NCI-H774 (cell line): ENCODE measurements at places on chromosomes 5 and 9.
A peak's percentile ranks its signal among the peaks of the same experiment; 100 is the strongest.

GRCh38 chr5:138466125-138466899 is 1.0 kb downstream of the EGR1 start:
- DNase-seq = no peak

DNA sequence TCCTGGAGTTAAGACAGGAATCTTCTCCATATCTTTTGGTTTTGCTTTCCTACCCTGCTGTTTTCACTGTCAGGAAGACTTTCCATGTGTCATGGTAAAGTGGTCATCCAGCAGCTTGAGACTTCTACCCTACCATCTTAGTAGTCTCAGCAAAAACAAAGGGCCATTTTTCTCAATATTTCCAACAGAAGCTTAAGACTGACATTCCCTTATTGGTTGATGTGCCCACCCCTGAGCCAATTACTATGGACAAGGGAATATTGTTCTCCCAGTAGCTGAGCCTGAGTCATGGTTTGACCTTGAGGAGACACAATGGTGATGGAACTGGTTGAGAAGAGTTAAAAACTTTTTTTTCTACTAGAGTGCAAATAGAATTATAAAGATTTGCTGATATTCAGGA is 105.6 kb downstream of the CSNK1G3 start:
- DNase-seq = no peak

DNA sequence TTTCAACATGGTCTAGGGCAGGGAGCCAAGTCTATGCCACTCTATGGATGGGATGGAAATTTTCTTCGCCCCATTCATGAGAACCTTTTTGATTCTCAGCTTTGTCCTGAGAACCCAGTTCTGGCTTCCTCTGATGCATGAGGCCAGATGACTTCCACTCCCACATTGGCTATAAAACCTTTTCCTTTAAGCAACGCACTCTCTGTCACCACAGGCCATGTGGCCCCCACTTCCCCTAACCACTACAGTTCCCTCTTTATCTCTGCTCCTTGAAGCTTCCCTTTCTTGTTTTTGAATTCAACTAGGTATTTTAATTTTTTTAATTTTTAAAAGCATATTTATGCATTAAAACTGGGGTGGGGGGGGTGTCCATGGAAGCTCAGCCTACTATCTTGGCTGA is 401.3 kb downstream of the ENC1 start:
- no peak for DNase-seq

DNA sequence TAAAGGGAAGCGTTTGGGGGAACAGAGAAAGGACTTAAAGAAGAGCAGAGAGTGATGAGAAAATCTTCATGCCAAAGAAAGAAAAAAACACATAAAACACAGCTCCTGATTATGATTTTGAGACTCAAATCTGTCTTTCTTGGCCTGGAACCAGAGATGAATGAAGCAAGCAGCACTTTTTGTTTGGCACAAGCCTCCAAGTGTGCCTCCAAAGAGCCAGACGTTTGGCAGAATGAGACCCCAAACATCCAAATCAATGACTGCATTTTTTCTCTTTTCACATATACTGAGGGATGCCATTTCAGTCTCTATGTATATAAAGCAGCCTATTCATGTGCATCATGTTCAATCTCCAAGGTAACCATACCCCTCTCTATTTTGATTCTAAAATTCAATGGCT is 424.2 kb downstream of the TUSC1 start:
- no peak for DNase-seq

- no peak for DNase-seq
Observed at GRCh38 chr9:109821711-109822110, 41.7 kb downstream of the PALM2AKAP2 start.

GRCh38 chr5:143610946-143611345 is 201.0 kb upstream of the HMHB1 start:
- DNase-seq = no peak

- DNase-seq = no peak
Observed at GRCh38 chr5:143964919-143965318, 153.0 kb downstream of the HMHB1 start.

- DNase-seq = no peak
Observed at GRCh38 chr9:18723366-18723765, 249.4 kb downstream of the ADAMTSL1 start.

DNA sequence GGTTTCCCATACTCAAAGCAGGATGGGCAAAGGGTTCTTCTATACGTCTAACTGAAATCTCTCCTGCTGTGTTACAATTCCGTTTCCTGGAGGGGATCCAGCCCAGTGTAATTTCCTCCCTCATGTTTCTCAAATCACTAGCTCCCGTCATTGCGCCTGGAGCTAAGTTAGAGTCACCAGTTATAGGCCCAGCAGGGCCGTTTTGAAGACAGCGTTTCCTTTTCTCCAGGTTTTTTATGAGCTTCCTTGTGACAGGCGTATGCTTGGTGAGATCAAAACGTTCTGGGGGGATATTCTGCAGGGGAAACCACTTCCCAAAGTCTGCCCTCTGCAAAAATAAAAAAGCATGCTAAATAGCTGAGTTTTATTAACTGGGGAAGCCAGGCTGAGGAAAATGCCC is 53.0 kb upstream of the WWC1 start:
- DNase-seq = no peak

DNA sequence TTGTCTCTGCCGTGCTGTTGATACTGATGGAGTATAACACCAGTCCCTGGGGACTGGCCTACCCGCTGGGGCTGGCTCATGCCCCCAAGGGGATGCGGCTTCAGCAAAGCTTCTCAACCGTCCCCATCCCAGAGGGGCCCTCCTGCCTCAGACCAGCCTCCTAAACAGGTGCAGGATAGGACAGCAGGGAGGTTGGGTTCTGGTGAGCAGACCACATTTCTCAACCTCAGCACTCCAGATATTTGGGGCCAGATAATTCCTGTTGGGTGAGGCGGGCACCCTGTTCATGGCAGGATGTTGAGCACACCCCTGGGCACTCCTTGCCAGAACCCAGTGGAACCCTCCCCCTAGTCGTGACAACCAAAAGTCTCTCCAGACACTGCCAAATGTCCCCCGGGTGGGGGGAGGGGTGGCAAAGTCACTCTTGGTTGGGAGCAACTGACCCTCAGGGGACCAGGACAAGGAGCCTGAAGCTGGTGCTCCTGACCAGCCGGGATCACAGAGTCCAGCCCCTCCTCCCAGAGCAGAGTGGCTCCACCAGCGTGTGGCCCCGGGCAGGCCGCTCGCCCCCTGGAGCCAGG is 107.8 kb downstream of the ZNF354C start:
- no peak for DNase-seq

DNA sequence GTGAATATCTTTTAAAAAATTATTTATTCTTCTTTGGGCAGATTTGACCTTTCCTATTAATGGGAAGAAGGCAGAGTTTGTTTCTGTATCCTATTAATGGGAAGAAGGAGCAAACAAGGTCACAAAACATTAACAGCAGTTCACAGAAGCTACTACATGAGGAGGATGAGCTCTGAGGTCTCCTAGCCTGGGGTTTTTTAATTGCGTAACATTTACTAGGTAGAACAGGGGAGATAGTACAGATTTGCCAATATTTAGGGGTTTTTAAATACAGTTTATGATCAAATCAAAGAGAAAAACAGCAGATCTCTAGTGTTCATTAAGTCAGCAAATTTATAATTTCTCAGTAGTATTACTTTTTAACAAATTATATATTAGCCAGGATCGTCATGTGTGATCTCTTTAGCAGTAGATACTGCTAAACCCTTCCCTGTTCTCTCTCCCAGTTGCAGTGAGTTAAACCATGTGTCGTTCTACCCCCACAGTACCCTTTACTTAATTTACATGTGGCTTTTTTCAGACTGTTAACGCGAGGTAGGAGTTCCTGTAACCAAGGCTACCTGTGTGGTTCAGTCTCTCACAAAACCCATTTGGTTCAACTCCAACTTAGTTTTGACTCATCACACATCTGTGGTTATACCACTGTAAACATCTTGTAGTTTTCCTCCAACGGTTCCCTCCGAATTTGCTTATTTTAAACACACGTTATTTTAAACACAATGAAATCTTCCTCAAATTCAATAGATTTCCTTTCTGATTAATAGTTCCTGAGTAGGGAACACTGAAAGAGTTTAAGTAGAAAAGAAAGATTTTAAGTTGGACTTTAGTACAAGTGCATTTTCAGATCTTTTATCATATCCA is 13.3 kb downstream of the SLC25A46 start:
- DNase-seq = no peak

DNA sequence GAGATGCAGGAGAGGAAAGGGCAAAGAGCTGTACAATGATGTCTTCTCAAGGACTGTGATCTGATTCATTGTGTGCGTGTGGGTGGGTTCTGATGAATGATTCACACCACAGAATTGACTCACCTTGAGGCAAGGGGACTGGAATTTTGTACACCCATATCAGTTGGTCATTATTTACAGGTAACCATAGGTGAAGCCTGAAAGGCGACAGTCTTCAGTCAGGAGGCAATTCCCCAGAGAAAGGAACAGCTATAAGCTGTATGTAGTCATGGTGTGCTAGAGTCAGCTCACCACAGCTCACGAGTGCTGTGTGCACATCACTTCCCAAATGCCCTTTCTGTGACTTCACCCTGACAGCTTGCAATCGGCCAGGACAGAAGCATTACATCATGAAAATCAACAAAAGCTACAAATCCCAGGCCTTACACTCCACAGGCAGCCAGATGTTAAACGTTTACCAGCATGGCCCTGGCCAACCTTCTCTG is 87.6 kb upstream of the RPS23 start:
- DNase-seq = peak; percentile 52

DNA sequence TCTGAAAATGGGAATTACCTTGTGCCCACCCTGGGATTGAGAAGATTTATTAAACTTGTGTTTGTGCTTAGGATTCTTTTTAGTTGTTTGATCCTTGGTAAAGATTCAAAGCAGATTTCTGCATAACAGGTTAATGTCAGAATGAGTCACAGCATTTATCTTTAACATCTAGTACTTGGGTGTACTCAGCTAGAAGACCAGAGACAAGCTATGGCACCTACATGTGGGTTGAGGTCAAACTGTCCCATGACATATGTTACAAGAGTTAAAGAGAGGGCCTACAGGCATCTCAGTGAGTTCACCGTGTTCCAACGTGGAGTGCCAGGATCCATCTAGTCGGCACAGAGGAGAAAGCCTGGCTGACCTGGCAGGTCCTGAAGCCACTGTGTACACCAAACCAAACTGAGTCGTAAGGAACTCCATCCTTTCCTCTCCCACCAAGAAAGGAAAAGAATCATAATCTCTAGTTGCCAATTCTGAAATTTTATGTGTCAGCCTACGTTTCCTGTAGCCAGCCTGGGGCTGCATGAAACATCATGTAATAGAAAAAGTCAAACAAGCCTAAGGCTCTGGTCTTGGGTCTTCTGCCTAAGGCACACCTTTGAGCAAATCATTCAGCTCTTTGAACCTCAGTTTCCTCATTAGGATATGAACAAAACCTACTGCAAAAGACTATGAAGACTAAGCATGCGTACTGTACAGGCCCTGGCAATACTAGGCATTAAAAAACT is 73.7 kb downstream of the RCL1 start:
- DNase-seq = no peak

- DNase-seq = no peak
Observed at GRCh38 chr5:151781201-151781600, 9.4 kb downstream of the G3BP1 start.

- DNase-seq = peak; percentile 13
Observed at GRCh38 chr5:116441223-116441622, 133.4 kb downstream of the SEMA6A start.

- DNase-seq = no peak
Observed at GRCh38 chr5:176781054-176781375, 29.3 kb upstream of the UNC5A start.

GRCh38 chr5:150343994-150344631 is 13.4 kb upstream of the TCOF1 start:
- DNase-seq = no peak

DNA sequence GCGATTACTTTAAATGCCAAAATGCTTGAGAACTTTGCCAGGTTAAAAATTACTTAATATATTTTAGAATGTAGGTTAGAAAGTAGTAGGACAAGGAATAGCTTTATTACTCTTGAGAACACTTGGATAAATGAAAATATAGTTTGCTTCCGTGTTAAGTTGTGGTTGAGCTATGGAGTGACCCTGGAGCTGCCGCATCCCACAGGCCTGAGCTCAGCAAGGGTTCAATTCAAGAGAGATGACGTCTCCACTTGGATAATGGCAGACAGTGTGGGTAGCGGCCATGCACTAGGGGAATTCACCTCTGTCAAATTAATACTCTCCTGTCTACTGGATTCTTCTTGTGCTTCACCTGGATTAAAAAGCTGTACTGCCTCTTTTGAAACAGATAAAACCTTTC is 105.0 kb downstream of the GAPVD1 start:
- no peak for DNase-seq

DNA sequence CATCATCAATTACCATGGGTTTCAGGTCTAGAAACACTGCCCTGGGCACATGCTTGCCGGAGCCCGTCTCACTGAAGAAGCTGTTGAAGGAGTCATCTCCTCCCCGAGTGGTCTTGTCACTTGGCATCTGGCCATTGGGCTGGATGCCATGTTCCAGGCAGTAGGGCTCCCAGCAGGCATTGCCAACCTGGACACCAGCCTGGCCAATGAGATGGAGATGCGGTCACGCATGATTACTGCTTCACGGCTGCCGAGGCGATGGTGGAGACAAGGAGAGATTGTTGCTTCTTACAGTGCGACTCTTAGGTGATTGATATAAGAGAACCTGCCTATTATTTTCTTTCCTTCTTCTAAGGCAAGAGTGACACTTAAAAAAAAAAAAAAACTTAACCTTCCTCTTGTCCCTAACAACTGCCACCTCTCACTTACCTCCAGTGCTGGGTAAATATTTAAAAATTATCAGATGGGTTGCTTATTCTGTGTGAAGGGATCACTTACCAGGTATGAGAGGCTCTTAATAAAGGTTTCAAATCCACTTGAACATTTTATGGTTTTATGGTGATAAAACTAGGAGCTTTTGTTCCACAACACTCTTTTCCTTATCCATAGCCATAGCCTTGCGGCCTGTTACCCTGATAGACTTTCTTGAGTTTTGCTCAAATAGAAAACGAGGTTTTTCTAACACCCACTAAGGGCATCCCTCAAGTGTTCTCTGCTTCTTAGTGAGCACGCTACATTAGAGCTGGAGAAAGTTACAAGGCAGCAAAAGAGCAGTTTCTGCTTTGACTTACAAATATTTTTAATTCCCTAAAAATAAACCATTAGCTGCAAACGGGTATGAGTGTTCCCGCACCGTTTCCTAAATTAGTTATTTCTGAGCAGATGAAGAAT is 41.2 kb downstream of the NIM1K start:
- DNase-seq = no peak

DNA sequence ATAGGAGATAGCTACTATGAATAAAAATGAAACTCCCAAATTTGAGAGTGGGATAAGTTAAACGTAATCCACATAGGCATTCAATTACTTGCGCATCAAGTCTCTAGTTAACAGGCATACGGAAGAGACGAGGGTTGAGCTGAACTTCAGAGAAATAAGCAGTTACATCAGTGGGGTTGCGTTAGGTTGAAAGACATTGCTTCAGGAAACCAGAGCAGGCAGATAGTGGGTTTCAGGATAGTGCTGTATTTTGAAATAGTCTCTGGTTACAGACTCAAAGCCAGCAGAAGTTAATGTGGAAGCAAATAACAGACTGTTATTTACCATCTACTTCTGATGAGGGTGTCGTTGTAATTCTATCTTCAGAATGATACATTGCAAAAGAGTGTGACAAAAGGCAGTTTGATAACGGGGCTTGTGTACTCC is 533.4 kb downstream of the PDE4D start:
- DNase-seq = no peak

- no peak for DNase-seq
Observed at GRCh38 chr5:2155556-2155955, 272.8 kb upstream of the IRX4 start.

GRCh38 chr5:169653091-169653490 is 16.0 kb downstream of the DOCK2 start:
- no peak for DNase-seq
